Fibroblast of lung (primary cell): ENCODE measurements at places on chromosomes 12 and 14. TPM values are rescaled to one million over a fixed set of nuclear protein-coding genes. Genes with fewer than 3 reads are reported as not detected.

C3AR1 gene
- 0.17 TPM in 1 of 2 replicates, not detected in the other for total RNA-seq

SLC5A8 gene
- not detected in 2 replicates for total RNA-seq

TAPBPL gene
- total RNA-seq, result 6.2 and 17.3 TPM in 2 replicates

PIP4P1 gene
- total RNA-seq, result 24.7 and 30.9 TPM in 2 replicates

CRIP1 gene
- total RNA-seq, result 1.3 and 3.0 TPM in 2 replicates

PTPN6 gene
- 0.26 TPM in 1 of 2 replicates, not detected in the other for total RNA-seq

BATF gene
- 0.50 and 0.51 TPM in 2 replicates for total RNA-seq

ACSS3 gene
- total RNA-seq, result 32.9 and 47.4 TPM in 2 replicates

DNA sequence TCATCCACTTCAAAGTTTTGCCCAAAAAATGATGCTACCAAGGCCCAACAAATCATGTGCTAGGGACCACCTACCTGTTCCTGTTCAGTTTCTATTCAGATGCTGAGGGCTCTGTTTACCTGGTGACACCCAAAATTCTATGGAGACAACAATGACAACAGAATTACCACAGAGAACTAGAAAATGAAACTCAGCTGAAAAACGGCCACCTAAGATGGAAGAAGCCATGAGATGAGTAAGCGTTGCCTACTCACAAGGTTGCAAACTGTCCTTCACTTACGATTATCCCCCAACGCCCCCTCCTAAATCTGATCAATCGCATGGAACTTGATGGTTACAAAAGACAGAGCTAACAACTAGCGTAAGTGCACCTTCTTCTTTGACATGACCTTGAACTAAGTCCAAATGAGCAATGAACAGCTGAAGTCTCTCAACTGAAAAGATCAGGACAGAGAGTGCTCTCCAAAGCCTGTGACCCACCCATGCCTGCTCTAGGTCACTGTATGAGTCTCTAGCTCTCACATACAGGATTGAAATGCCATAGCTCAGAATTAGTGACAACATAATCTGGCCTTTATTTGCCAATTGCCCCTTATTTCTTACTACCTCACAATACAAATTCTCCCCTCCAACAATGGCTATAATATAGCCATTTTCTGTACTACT is at the start of gene RNASE11:
RNASE11 (minus strand) TSS at position 513 of the 666 bp plus-strand sequence.
- DNase-seq, result no peak

GRCh38 chr14:32984241-32984930 is 45.7 kb downstream of the NPAS3 start:
- no peak for DNase-seq

GRCh38 chr14:22509036-22509709 is 79.9 kb downstream of the DAD1 start:
- DNase-seq, result no peak

DNA sequence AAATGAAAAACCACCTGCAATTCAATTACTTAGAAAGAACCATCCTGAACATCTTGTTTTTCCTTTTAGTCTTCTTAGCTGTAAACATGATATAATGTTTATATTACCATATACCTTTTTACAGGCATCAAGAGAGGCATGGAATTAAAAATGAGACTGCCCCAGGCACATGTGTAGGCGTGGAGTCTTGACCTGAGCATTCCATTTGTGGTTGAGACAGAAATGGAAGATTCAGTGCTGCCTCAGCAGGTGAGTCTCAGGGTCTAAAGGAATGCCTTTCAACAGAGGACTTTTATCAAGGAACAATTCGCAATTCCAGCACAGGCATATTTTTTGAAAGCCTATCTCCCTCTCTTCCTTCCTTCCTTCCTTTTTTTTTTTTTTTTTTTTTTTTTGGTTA is 8.0 kb upstream of the NANOGNB start:
- no peak for DNase-seq

DNA sequence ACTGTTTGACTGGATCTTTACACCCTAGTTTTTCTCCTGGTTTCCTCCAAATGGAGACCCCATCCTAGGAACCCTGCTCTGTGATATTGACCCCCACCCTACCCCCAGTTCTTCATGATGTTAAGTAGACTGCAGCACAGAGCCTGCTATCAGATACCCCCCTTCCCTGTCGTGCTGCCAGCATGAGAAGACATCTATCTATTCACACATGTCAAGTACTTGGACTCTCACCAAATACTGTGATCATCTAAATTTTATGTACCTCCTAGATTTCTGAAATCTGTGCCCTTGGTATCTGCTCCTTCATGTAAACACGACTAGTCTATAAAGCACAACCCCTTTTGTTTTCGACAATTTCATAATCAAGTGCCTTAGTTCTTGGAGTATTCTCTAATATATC is 38.9 kb downstream of the FERMT2 start:
- no peak for DNase-seq

DNA sequence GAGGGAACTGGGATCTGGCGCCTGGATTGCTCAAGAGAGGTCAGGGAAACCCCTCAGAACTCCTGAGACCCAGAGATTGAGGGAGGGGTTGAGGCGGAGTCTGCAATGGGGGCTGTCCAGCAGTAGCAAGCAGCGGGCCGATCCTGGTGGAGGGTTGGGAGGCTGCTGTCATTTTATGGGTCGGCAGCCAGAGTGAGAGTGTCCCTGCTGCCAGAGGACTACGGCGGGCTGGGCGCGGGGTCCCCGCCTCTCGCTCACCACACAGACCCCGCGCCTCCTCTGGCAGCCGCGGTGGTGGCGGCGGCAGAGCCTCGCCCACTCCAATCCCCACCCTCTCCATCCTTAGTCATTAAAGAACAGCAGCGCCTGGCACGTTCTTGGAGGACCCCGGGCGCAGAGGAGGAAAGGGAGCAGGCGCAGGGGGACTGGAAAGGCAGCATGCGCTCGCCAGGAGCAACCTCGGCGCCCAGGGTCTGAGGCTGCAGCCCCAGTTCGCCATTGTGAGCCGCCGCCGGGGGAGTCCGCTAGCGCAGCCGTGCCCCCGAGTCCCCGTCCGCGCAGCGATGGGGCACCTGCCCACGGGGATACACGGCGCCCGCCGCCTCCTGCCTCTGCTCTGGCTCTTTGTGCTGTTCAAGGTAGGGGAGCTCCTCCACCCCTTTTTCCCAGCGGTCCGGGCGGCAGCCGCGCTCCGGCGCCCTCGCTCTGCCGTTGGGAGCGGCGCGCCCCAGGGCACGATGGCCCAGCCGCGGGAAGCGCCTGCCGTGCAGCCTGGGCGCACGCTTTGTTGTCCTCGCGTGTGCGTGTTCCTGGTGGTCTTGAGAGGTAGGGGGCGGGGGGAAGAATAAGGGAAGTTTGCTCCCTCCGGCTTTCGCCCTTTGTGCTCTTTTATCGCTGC is at the start of gene PTPRO:
PTPRO (plus strand) TSS at position 345 of the 898 bp plus-strand sequence.
- no peak for DNase-seq

- DNase-seq, result no peak
Observed at GRCh38 chr12:71541583-71541982, 102.0 kb downstream of the LGR5 start.

- DNase-seq, result peak; percentile 50
Observed at GRCh38 chr14:92718664-92719063, 29.8 kb downstream of the LGMN start.

DNA sequence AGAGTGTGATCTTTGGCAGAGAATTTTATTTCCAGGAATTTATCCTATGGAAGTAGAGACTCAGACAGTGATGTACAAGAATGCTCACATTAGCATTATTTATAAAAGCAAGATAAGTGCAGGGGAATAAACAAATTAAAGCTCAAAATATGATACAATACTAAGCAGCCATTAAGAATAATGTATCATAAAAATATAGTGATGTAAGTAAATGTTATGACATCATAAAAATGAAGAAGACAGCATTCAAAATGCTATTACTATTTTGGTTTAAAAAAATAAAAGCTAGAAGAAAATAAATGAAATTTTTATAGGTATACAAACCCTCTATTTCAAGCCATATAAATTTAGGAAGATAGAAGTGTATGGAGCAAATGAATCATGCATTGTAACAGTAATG is 17.1 kb downstream of the PLCZ1 start:
- no peak for DNase-seq

DNA sequence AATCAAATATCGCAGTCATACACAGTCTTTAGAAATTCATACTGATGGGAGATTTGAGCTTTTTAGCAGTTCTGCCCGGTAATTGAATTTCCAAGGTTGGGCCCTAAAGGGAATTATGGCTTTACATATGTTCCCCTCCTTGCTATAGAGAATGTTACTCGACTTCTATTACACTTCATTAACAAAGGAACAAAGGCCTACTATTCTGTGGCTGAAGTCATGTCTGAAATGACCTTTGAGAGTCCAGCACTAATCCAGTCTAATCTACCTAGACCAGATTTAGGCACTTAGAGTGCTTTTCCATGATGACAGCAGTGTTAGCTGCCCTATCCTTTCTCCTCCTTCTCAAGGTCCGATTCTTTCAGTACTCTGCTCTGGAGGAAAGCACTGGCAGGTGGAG is 305.3 kb downstream of the MED13L start:
- no peak for DNase-seq

- DNase-seq, result peak; percentile 70
Observed at GRCh38 chr12:122422730-122423257, 325 bp upstream of the CLIP1 start.

DNA sequence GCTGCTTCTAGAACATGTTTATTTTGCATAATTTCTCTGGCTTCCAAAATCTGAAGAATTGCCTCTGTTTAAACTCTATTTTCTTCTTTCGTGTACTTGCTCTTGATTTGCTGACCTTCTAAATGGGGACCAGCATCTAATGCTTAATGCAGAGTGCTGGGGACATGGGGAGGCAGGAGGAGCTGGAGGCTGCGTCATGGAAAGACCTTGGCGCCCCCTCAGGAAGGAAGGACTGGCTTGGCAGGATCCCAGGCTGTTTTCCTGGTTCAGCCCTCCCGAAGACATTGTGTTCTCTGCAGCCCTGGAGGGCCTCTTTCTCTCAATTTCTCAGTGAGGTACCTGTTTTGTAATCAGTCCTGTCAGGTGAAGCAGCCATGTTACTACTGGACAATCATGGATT is 5.5 kb downstream of the PRKCH start:
- DNase-seq, result peak; percentile 15

GRCh38 chr12:70955415-70955814 is 34.9 kb upstream of the PTPRR start:
- DNase-seq, result no peak

GRCh38 chr14:55103005-55103640 is 25.9 kb upstream of the LGALS3 start:
- DNase-seq, result peak; percentile 97

DNA sequence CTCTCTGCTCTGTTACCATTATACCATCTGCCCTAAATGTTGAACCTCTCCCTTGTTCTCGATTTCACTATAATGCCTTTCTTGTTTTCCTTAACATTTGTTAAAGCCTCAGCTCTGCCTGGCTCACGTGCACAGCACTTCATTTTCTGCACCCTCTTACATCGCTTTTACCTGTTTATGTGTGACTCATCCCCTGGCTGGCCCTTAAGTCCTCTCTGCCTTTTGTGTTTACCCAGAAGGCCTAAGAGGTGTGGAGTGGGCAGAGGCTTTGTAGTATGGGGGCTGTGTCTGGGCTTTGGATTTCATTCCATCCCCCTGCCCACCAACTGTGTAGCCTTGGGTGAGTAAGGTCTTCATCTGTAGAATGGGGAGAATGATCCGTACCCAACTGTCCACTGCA is 36.5 kb downstream of the UBE3B start:
- DNase-seq, result no peak

- peak; percentile 62 for DNase-seq
Observed at GRCh38 chr14:94136575-94137331, 7.3 kb upstream of the IFI27L2 start.

- no peak for DNase-seq
Observed at GRCh38 chr12:85573635-85574214, 262.5 kb downstream of the RASSF9 start.

DNA sequence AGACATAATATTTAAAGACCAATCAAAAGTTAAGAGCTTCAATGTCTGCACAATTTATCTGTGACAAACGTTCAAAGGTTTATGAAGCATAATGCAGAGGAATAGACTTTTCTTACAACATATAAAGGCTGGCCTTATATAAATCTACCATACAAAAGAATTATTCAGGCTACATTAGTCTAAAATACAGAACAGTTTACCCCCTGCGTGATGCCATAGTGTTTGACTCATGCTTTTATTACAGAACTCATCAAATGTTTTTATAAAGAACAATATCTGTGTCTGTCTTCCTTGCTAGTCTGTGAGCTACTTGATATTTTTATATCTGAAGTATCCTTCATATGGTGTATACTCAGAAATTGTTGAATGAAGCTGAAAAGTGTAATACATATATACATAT is 1084.5 kb upstream of the FLRT2 start:
- DNase-seq, result no peak

DNA sequence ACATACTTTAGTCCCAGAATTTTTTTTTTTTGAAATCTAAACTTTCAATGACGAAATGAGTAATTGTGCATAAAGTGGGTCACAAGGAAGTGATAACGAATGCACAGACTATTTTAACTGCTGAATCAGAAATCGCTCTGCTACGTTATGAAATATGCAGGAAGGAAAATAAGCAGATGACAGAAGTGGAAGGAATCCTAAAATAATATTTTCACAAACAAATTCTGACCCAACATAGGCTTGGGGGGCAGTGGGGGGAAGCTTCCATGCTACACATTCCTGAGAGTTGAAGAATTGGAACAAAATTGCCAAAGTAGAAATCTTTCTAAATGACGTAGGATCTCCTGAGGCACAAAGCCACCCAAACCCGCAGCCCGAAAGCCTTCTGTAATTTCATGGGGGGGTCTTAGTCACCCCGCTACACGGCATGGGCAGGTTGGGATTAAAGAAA is 89.6 kb downstream of the ARF6 start:
- DNase-seq, result peak; percentile 94

GRCh38 chr12:65953631-65954030 is 129.3 kb downstream of the HMGA2 start:
- peak; percentile 40 for DNase-seq

DNA sequence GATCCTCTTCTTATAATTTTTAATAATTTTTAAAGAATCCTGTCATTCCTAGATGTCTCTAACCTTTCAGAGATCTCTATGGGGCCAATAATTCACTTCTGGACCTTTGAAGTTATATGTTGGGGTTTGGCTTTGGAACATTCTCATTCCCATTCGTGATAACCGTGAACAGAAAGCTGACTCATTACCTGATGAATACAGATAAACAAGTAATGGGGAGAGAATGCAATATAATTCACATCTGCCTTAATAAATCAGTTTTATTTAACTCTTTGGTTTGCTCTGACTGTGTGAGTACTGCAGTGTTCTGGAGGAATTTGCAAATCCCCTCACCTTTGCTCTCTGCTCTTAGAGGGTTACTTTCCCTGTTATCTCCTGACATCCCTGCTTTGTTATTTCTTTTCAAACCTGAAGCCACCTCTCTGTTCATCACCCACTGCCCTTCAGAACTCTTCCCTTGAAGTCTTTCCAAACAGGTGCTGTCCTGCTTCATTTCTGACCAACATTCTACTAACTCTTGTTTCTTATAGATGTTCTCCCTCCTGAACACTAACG is 79.6 kb upstream of the SLC38A2 start:
- DNase-seq, result peak; percentile 66

- DNase-seq, result no peak
Observed at GRCh38 chr12:118582863-118583262, 206.5 kb downstream of the SUDS3 start.

GRCh38 chr12:1428671-1429070 is 165.7 kb downstream of the FBXL14 start:
- DNase-seq, result no peak

DNA sequence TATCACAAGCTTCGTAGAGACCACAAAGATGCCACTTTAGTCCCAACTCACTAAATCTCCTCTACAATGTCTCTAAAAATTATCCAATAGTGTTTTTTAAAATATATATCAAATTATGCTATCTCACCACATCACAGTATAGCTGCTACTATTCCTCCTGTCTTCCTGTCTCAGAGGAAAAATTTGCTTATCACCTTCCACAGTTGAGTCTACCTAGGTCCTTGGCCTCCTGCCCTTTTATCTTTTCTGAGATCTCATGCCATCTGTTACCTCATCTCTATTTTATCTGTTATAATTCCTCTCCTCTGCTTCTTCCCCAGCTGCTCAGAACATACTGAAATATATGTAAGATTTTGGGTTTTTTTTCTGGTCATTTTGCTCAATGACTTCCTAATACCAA is 568.2 kb downstream of the DIO2 start:
- DNase-seq, result no peak
